ENCODE measurements at places on chromosomes 1 and 21.

- DNase-seq: no peak
Observed at GRCh38 chr1:172999349-172999748, 51.4 kb downstream of the TNFSF18 start.

DNA sequence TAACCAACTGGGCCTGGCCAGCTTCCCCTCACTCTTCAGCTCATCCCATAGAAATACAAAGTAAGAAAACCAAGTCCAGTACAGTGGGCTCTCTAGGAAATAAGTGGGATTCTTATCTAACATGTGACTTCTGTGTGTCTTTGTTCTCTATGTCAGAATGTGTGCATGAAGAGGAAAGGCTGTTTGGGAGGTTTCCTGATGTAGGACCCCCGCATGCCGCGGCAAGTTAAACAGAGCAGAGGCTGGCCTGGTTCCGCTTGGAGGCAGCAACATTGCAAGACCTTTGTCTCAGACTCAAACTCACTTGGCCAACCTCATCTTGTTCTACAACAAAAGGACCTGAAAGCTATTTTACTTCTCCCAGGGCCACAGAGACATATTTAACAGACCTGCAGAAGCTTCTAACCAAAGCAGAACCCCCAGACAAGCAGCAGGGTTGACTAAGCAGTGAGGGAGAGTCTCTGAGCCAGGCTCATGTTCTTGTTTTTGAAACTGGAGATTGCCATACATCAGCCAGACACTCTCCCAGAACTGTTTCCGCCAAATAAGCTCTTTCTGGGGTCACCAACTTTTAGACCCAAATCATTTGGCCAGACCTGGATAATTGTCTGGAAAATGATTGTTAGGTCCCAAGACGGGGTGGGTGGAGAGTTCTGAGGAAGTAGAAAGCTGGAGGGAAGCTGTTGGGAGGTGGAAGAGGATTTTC, 6.2 kb downstream of the MTARC2 start:
- no peak for DNase-seq

DNA sequence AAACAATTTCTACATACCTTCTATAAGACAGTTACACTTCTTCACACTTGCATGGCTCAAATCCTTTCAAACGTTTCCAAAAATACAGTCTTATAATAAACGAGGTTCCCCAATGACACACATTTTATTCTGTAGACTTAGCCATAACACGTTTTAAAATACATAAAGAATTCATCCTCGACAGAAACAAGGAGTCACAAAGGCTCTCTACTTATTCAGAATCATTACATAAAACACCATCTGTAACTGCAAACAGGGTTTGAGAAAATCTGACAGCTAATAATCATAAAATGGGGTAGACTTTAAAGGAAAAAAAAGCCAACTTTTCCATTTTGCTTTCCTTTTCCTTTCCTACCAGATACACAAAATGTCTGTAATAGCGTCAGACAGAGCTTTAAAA, 1.8 kb downstream of the PIK3R3 start:
- DNase-seq: no peak

GRCh38 chr1:209539576-209539975, 43.9 kb upstream of the CAMK1G start:
- DNase-seq: no peak

DNA sequence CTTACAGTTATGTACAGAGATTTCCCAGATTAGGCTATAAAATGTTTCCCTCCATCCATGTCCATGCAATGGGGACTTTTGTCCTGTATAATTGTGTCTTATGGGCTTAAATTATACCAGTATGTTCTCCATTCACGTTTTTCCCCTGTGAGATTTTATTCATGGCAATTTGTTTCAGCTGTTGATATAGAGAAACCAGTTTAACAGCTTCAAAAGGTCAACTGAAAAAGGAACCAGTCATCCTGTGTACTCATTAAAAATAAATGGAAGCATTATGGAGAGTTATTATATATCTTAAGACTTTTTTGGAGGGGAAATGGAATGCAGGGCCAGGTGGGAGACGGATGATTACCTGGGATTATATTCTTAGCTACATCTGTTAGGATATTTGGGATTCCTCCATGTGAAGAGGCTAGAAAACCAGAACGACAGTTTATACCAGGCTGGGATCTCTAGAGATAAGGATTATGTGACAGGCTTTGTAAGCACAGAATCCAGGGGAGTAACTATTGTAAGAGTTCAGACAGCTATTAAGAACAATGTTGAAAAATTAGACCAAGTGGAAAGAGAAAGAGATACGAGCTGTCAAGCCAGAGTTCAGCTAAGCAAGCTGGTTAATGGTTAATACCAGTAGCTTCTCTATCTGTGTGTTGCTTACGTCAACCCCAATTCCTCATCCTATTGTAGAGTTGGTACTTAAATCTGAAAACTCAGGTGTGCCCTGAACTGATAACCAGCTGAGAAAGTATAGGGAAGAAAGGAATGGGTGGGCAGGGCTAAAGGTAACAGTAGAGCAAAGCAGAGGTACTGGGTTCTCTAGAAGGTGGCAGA, 12.4 kb upstream of the ZNF697 start:
- no peak for DNase-seq

DNA sequence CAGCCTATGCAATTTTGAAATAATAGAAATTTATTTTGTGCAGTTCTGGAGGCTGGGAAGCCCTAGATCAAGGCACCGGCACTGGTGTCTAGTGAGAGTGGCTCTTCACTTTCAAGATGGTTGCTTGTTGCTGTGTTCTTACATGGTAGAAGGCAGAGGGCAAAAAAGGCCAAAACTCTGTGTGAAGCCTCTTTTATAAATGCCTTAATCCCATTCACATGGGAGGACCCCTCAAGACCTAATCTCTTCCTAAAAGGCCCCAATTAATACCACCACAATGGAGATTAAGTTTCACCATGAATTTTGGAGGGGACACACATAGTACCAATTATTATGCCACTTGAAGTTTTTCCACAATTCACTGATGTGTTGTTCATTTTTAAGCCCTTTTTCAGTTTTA, 21.0 kb downstream of the PRKAB2 start:
- DNase-seq: no peak

- no peak for DNase-seq
Observed at GRCh38 chr1:109094871-109095270, 4.3 kb downstream of the TMEM167B start.

DNA sequence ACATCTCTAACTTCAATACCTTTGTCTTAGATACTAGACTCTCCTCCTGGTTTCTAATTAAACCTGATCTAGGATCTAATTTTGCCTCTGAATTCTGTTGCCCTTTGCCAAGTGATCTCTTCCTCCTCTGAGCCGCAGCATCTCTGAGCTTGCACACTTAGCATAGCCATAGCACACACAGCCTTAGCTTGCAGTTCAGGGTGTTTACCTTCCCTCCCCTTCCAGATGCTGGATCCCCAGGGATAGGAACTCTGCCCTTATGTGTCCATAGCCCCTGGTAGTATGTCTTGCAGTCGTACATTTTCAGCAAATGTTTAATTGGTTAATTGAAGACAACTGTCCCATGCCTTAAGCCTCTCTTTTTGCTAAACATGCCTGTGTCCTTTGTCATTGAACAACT, 30.3 kb downstream of the SELL start:
- no peak for DNase-seq

GRCh38 chr21:39061766-39062165, 121.5 kb downstream of the PSMG1 start:
- no peak for DNase-seq

- DNase-seq: no peak
Observed at GRCh38 chr1:235295902-235296350, 32.1 kb downstream of the ARID4B start.

GRCh38 chr1:151043163-151043562, 4.4 kb upstream of the C1orf56 start:
- DNase-seq: no peak

DNA sequence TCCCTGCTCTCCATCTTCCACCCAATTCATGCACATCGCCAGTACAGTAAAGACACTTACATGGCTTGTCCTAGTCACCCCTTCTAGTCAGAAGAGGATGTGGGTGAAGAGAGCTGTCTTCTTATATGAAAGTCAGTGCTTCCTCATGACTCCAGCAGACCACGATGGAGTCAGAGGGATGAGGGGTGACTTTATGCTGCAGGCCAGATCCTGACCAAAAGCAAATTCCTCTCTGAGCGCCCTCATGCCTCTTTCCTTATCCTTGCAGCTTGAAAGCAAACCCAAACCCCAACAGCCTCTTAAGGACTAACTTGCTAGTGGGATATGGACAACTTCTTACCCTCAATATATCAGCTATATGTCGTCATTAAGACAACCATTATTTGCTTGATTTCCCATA, 348.2 kb upstream of the DUSP10 start:
- no peak for DNase-seq

DNA sequence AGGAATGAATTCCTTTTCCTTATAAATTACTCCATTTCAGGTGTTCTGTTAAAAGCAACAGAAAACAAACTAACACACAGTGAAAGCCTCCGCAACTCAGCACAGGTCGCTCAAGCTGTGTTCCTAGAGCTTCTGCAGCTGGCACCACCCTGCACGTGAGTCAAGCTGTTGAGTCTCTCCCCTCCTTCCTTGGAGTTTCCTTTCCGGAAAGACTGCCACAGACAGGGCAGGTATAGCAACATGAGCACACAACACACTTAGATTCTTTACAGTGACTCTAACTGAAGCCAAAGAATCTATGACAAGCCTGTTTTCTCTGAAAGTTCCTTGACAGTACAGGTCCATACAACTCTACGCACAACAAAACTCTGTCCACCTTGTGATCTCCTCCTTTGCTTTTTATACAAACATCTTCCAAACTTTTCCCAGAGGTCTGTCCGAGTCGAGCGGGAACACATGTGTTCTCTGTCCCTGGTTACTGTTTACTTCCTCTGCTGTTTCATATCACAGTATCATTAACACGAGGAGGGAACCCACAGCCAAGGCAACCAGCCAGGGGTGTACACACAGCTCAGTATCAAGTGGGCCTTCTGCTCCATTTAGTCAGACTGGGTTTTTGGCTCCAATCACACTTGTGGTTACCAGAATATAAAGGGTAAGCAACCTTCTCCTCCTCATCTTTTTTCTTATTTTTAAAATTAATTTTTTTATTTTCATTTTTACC, 38.7 kb upstream of the DESI2 start:
- no peak for DNase-seq

DNA sequence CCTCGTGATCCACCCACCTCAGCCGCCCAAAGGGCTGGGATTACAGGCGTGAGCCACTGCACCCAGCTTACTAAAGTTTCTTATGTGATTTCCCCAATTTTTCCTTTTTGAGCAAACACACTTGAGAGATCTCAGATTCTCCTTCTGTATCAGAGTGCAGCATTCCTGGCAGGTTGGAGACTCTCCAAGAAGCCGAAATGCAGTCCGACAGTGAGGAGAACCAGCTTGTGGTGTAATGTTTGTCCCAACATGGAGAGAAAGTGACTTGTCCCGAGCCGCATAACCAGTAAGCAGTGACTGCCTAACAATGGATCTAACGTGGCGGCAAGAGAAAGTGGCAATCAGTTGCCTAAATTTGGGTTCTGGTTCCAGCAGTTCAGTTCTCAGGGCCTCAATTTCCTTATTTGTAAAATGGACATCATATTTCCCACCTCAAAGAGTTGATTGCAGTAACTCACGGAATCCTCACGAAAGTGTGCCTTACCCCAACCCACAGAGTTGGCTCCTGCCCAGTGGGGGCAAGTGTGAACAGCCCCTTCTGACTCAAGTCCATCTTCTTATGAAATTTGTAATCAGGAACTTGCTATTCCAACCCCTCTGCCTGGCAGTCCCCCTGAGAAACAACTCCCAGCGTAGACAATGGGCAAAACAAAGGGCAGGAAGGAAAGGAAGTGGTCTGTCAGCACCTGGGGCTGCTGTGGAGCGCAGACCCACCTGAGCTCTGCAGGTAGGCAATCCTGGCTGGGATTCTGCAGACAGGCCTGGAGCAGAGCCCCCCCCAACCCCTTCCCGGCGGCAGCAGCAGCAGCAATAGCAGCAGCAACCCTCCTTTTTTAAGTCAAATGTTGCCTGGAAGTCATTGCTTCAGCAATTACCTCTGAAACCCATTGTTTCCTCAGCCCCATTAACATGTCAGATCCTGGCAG, 223.6 kb upstream of the POU3F1 start:
- DNase-seq: no peak

DNA sequence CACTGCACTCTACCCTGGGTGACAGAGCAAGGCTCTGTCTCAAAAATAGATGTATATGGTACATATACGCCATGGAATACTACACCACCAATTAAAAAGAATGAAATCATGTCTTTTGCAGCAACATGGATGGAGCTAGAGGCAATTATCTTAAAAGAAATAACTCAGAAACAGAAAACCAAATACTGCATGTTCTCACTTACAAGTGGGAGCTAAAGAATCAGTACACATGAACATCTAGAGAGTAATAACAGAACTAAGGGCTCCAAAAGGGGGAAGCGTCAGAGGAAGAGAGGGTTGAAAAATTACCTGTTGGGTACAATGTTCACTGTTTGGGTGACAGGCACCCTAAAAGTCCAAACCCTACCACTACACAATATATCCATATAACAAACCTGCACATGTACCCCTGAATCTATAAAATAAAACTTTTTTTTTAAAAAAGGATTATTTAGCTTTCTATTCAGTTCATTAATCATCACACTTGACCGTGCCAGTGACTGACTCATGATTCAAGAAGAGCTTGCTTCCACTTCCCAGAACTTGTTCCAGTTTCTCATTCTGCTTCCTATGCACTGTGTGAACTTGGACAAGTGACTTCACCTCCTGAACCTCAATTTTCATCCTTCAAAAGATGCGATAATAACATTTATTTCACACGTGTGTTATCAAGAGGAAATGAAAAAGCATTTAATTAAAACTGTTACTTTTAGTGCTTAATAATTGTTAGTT, 109.6 kb downstream of the PLPP3 start:
- DNase-seq: no peak

- DNase-seq: no peak
Observed at GRCh38 chr1:235832011-235832410, 34.7 kb downstream of the LYST start.

DNA sequence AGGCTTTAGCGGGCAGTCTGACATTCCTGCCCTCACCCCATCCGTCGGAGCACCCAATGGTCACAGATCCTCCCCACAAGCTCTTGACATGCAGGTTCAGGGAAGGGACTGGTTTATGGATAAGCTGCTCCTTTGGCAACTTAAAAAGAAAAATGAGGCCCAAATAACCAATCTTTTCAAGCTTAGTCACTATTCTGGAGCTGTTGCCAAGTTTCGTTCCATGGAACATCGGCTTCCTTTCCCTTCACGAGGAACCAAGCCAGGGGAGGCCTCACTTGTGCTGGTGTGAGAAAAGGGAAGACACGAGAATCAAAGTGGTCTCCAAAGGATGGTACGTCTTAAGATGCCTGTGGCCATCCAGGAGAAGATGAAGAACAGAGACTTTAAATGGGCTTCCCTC, 46.1 kb upstream of the LPAR3 start:
- DNase-seq: no peak

Data from stimulated activated CD8-positive, alpha-beta memory T cell treated with anti-CD3 and anti-CD28 coated beads, Interleukin-7, amount 100 ng/mL, for 24 hours (primary cell).